ENCODE measurements at places on chromosomes 6 and 20.

DNA sequence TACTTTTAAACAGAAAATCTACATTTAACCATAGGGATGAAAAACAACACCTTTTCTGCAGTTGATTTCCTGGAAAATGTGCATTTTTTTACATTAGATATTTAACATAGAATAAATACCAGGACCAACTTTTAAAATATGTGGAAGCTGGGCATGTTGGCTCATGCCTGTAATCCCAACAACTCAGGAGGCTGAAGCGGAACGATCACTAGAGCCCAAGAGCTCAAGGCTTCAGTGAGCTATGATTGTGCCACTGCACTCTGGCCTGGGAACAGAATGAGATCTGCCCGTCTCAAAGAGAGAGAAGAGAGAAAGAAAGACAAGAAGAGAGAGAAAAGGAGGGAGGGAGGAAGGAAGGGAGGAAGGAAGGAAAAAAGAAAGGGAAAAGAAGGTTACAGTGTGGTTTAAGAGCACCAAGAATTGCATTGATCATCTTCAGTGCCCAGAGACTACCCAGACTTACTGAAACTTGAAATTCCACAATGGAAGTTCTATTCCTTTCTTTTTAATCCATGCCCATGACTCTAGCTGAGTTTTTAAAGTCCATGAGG, 189.4 kb upstream of the ARID1B start:
- DNase-seq = no peak

DNA sequence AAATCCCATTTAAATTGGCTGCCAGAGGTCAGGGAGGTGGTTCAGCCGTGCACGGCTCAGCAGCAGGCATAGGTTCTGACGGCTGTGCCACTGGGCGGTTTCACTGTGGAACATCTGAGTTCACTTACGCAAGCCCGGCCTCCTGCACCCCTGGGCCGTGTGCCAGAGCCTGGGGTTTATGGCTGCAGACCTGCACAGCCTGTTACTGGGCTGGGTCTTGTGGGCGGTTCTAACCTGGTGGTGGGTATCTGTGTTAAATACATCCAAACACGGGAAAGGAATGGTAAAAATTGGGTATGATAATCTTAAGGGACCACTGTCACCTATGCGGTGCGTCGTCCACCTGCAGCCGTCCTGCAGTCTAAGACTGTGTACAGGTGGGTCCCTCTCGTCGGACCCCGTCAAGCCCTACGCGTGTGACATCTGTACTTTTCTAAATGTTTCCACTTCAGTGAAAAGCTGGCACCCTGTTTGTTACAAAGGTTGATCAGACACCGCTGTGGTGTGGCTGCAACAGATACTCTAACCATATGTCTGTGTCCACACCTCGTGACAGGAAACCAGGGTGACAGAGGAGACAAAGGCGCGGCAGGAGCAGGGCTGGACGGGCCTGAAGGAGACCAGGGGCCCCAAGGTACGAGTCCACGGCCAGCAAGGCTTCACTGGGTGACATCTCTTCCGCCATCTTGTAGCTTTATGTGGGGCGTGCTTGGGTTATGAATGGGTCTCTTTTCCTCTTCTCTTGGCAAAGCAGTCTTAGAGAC, 21.5 kb downstream of the COL9A3 start:
- no peak for DNase-seq

DNA sequence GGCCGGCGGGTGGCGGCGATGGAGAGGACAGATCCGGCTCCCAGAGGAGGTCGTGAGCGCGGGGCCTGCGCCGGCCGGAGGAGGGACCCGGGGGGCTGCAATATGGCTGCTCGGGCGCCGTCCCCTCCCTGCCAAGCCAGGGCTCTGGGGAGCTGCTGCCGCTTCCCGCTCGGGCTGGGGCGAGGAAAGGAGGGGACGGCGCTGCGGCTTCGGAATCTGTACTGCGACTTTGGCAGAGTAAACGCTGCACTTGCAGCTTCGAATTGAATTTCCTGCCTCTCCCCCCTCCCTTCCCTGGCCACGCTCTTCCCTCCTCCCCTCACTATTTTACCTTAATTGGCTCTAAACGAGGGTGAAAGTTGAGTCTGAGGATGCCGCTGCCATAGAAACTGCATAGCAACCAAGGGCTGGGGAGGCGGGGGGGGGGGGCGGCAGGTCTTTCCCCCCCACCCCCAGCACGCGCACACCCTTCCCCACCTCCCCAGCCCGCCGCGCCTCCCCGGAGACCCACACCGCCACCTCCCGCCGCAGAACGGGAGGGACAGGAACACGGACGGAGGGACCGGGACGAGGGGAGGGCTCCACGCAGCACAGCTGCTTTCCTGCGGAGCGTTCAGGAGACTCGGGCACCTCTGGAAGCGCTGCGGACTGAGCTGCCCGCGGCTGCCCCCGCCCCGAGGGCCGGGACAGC, 93.9 kb downstream of the RNASET2 start:
- peak; percentile 17 for DNase-seq

- DNase-seq = no peak
These were observed 29.6 kb downstream of the PAK5 start for GRCh38 chr20:9809271-9809670.

GRCh38 chr6:106477790-106478189, 117.3 kb downstream of the CRYBG1 start:
- no peak for DNase-seq

DNA sequence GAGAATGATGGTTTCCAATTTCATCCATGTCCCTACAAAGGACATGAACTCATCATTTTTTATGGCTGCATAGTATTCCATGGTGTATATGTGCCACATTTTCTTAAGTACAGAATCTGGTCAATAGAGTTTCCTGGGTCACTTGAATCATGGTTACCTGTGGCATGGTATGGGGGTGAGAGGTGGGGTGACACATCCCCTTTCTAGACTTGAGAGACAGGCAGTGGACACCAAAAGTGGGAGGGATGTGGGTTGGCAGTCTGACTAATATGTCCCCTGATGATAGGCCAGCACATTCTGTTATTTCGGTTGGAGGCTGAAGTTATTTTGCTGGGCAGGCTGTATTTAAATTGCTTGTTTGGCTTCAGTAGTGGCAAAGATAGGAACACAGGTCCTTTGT, 78.1 kb downstream of the UST start:
- DNase-seq = no peak

DNA sequence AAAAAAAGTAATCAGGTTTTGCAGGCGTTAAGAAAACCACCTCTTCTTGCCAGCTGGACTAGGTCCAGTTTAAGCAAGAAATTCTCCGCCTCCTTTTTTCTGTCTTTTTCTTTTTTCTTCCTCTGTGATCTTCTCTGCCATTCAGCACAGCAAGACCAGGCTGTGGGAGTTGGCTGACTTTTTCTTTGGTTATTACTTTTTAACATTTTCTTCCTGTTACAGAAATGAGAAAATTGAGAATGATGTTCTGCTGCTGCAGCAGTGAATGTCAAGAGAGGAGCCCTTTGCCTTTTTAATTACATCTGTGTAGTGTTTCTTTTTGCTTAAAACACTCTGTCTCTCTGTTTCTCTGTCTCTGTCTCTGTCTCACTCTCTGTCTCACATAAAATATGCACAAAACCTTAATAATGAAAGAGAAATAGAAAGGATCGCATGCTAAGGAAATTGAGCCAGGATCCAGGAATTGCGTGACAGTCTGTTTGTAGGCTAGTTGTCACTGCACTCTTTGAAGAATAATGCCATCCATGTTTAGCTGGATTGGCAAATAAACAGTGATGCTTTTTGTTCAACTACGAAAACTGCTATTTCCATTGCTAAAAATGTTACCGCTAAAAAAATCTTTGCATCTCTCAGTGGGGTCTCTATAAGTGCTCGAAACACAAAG, 103.2 kb upstream of the SUPT3H start:
- DNase-seq = no peak

- DNase-seq = no peak
These were observed 10.7 kb downstream of the SLC9A8 start for GRCh38 chr20:49823152-49823847.

DNA sequence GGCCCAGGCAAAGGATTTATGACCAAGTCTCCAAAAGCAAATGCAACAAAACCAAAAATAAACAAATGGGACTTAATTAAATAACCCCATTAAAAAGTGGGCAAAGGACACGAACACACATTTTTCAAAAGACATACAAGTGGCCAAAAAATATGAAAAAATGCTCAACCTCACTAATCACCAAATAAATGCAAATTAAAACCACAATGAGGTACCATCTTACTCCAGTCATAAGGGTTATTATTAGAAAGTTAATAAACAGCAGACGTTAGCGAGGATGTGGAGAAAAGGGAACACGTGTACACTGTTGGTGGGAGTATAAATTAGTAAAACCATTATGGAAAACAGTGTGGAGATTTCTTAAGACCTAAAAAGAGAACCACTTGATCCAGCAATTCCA, 71.1 kb downstream of the CEP162 start:
- no peak for DNase-seq

DNA sequence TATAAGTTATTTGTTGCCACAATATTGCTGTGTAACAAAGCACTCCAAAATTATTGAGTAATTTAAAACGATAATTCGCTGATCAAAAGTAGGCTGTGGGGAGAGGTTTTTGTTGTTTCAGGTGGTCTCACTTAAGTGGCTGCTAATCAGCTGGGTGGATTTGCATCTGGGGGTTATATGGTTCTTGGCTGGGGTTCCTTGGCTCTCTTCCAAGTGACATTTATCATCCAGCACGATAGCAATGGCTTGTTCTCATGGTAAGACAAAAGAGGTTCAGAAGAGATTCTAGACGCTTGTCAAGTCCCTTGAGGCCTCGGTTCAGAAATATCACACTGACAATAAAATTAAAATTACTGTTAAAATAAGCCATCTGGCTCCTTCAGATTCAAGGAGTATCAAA, 1648.8 kb downstream of the GRIK2 start:
- DNase-seq = no peak
